ENCODE measurements at places on chromosomes 5 and 9.

GRCh38 chr5:151257731-151258181 lies 4.8 kb downstream of the GM2A start:
- no peak for DNase-seq

GRCh38 chr5:134741052-134741451 lies 2.7 kb downstream of the CAMLG start:
- no peak for DNase-seq

DNA sequence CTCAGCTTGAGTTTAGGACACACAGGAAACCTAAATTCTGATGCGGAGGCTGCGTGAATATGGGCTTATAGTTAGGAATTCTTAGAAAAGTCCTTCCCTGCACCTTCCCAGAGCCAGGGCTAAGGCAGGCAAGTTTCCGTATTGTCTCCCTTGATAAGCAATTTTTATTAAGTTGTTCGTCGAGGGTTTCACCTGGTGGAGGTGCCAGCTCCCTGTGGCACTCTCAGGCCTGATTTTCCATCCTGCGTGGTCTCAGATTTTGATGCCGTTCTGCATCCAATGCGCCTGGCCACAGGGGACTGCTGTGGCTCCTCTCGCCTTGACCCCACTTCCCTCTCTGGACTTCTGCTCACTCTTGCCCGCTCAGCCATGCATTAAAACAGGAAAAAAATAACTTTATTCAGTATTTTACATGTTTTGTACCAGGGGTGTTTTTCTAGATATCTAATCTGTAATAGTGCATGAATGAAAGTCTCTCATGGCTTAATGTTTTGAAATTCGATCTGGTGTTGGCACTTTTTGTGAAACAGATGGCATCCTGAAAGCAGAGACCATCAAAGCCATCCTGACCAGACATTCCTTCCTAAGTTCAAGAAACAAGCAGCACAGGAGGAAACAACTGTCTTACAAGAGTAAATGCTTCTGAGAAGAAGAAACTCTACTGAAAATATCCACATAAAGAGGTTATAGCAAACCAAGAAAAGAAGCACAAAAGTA lies 50.7 kb downstream of the TRIP13 start:
- DNase-seq, result no peak

GRCh38 chr5:125492977-125493376 lies 746.5 kb upstream of the ZNF608 start:
- peak; percentile 6 for DNase-seq

DNA sequence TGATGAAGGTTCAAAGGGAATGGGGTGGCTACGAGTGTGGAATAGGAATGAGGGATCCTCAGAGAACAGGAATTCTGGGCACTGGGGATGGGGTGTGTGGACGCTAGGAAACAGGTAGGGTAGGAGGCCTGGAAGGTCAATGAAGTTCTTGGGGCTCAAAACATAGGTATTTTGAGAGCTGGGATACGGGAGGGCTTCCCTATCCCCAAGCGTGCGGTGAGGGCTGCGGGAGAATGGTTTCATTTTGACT lies 718 bp downstream of the QSOX2 start:
- DNase-seq, result no peak

GRCh38 chr9:69131682-69132081 lies 42.4 kb upstream of the TJP2 start:
- DNase-seq, result no peak

DNA sequence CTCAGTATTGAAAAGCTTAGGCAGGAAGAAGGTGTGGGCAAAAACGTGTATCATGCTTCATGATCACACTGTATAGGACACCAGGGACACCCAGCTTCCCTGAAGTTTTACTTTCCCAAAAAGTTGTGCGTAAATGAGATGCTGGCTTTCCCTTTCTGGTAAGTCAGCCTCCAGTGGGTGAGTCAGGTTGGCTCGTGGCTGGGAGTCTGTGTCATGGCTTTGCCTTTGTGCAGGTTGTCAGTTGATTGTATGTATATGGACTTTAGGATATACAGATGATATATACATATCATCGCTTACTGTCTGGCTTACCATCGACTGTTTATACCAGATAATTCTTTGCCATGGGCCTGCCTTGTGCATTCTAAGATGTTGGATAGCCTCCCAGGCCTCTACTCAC lies 34.2 kb downstream of the ADRB2 start:
- no peak for DNase-seq

DNA sequence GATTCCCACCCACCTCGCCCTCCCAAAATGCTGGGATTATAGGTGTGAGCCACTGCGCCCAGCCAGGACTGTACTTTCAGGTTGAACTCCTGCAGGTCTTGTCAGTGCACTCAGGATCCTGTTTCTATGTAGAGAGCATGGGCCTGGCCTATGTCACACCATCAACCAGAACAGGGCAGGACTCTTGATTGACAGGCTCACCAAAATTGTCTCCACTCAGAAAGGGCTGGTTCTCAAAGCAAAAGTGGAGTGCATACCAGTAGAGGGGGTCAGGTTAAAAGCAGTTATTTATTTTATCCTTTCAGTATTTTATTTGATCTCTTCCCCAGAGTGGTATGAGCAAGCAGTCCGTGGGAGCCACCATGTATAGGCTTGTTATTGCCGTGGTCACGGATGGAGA lies 27.4 kb upstream of the POU4F3 start:
- DNase-seq, result no peak

DNA sequence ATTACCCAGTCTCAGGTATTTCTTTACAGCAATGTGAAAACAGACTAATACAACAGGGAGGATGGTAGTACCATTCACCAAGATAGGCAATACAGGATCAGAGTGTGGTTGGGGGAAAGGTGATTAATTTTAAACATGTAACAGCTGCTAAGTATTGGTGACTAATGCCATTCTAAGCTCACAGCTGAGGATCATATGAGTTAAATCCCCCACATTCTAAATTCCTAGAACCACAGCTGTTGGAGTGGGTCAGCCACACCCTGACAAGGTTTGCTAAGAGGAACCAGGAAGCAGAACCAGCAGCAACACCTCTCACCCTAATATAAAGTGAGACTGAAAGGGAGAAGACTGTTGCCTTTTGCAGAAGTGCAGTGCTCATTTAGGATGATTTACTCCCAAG lies 24.8 kb downstream of the HSPB3 start:
- no peak for DNase-seq

DNA sequence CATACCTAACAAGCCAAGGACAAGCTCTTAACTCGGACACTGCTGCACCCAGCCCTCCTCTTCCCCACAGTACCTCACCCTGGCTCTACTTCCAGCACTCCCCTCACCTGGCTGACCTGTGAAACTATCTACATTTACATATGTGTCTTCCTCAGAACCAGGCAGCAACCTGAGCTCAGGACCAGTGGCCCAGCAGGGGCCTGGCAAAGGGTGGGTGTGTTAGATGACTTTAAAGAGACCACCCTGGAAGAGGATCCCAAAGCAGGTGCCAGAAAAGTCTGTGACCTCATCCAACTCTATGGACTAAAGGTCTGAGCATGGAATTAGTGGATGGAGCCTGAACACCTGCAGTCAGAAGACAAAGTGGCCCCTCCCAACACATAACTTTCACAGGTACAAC lies 400.9 kb downstream of the SPOCK1 start:
- no peak for DNase-seq

DNA sequence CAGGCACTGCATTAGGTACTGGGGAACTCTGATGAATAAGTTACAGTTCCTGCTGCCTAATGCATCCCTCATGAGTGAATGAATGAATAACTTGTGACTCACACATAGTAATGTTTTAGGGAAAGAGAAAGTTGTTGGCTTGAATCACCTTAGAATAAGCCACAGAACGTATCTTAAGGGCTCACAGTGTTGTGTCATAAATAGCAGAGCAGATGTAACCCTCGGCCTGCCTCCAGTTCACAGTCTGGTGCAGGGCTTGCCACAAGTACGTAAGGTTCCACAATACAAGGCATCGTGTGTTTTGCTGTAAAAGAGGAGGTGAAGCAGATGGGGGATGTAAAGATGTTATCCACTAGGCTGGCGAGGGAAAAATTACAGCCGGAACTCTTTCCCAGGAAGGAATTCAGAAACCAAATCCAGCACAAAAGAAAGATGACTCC lies 218.7 kb downstream of the TRPM3 start:
- DNase-seq, result no peak

DNA sequence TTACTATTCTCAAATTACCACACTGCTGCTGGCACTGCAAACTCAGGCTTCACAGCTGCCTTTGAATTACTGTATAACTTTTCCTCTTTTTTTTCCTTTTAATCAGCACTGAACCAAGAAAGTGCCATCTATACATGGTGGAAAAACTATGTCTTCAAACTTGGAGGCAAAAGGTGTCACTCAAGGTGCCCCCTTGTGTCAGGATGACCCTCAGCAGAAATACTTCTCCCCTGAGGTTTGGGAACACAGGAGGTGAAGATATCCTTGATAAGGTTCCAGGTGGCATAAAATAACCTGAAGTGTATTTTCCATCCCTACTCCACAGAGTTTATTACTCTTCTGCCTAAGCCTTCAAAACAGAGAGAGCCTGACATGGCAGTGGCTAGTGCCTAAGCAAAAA lies 14.5 kb downstream of the FRMD3 start:
- DNase-seq, result no peak

DNA sequence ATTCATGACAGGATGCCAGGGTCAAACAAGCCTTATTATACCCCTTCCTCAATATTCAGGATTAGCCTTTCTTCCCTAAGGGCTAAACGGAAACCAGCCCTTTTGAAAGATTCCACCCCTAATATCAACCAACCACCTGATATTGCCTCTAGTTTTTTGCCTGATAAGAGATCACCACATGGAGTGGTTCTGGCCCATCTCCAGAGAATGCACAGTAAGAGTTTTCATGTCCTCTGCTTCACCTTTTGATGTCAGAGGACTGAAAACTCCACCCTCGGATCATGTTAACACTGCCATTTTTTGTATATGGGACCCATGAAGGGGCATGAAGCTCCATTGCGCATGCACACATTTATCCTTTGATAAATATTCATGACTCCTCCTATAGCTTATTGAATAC lies 5.8 kb upstream of the LNPEP start:
- DNase-seq, result no peak

- DNase-seq, result no peak
Measured at GRCh38 chr5:685262-686171, 7.6 kb downstream of the TPPP start.

- DNase-seq, result no peak
Measured at GRCh38 chr5:39670391-39670790, 245.6 kb upstream of the DAB2 start.

GRCh38 chr9:8604201-8604600 lies 804.6 kb upstream of the DMAC1 start:
- DNase-seq, result no peak

DNA sequence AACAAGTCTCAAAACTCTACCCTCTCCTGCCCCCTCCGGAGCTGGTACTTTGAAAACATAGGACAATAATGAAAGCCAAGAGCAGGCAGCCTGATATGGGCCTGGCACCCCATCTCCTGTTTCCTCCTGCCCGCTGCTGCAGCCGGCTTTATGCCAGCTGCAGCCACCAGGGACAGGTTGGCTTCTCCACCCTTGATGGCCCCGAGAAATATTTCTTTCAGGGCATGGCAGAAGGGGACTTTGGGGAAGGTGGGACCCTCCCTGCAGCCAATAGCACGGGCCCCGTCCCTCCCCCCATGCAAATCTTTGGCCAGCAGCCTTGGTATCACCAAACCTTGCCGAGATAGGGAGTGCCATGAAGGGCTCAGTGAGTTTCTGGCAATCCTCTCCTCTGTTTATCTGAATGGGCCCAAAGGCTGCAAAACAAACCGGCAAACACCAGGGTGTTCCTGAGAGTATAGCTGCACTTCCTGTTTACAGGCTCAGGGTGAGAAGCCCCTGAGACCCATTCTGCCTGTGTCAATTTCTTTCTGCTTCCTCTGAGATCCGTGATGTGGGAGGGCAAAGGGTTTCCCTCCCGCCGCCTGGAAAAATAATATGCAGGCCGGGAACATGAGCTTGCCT lies 73.4 kb upstream of the BOD1 start:
- DNase-seq, result no peak

DNA sequence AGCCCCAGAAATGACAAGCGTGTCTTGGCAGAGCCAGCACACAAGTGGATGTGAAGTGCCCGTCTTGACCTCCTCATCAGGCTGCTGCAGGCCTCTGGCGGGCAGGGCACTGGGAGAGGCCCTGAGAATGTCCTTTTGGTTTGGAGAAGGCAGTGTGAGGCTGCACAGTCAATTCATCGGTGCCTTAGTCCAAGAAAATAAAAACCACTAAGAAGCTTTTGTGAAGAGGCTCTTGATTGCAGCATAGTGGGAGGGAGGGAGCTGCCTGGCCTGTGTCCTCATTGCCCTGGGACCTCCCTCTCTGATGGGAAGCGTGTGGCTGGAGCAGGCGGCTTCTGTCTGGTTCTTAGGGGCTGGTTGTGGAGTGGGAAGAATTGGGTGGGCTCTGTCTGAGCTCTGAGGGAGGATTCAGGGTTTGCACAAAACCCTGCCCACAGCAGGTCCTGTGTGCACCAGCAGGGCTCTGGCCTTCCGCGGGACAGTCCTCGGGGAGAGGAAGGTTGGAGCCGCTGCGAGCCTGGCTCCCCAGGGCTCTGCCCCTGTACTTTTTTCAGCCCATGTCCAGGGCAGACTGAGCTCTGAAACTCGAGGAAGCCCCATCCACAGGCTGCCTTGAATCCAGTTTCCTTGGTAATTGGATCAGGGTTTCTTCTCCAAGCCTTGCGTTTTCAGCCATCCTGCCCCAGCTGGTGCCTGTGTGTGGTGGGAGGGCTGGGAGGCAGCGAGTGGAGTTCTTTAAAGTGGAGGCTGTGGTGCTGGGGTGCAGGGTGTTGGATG lies 1.1 kb downstream of the HRCT1 start:
- no peak for DNase-seq

DNA sequence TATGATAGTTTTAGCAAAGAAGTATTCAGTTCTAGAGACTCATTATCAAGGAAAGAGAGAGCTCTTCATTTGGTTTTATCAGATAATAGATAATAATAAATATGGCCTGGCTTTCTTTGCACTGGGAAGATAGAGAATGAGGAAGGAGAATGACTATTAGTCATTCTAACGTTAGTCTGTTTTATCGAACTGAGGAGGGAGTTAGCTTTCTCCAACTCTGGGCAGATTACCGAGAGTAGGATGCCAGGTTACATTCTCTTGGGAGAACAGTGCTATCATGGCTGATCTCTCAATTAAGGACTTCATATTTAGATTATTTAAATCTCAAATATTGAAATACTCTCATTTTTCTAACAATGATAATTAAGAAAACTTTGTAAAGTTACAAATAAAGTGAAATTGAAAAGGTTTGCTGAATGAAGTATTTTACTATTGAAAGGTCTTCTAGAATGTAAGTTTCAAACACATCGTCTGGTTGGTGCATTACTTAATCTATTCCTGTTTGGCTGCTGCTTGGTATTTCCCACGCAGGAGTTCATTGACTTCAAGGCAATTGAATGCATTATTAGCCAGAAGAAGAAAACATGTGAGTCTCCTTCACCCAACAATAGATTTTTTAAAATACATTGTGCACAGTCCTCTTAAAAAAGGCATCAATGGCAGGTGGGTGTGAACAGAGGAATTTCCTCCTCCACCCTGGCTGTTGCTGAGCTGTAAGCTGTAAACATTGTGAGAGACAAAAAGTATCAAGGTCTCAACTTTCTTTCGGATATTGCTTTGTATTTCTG lies 140.8 kb downstream of the C9orf152 start:
- DNase-seq, result no peak

Data from NCI-H1105 treated with DMSO at 0.1 percent for 48 hours (cell line).